ENCODE measurements at places on chromosomes 3 and 15.

GRCh38 chr3:37751967-37752648, 109.6 kb upstream of the CTDSPL start:
- DNase-seq = no peak

- no peak for DNase-seq
Measured at GRCh38 chr15:74045184-74045583, 37.2 kb downstream of the GOLGA6A start.

DNA sequence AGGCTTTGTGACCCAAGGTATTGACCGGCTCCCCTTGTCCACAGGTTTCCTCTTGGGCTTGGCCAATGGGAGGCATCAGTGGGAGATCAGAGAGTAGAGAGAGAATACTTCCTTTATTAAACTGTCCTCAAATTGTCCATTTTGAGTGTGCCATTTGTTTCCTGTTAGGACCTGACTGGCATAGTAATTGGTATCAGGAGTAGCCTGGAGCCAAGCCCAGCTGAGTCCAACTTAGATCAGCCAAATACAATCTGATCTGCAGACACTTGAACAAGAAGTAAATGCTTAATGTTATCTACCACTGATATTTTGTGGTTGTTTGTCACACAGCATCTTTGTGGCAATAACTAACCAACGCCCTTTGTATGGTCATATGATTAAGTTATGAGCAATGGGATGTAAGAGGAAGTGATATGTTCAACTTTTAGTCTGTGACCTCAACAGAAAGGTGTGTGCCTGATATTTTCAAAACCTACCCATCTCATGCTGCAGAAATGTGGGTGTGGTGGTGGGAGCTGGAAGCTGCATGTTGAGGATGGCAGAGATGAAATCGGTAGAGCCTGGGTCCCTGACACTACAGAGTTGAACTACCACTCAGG, 13.3 kb downstream of the MYD88 start:
- DNase-seq = no peak

GRCh38 chr3:15361494-15362214, 29.3 kb upstream of the SH3BP5 start:
- no peak for DNase-seq

GRCh38 chr3:29057326-29057725, 223.5 kb upstream of the RBMS3 start:
- DNase-seq = no peak

DNA sequence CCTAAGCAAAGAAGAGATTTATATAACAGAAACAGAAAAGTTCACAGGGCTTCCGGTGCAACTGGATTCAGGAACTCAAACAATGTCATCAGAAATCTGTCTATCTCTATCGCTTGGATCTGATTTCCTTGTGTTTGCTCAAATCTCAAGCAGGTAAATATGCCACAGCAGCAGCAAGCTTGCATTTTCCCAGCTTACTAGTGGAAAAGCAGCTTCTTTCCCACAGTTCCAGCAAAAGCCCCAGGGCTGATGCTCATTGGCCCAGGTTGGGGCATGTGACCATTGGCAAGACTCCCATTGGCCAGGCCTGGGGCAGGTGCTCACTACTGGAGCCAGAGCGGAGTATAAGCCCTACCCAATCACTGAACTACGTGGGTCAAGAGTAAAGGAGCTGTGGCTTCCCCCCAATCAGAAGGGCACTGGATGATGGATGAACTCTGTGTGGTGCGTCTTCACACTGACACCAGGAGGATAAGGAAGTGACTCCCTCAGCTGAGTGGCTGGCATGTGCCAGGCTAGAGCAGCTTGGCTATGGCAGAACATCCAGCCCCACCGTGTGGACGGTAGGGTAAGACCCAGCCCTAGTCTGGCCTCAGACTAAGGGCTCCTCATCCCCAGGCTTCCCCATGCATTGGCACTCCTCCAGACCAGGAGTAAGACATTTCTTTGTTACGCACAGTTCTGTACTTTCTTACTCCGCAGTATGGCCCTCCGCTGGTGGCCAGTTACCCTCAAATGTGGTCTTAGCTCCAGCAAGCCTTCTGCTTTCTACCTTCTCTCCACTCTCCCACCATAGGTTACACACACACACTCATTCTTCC, 13.1 kb upstream of the VIPR1 start:
- DNase-seq = no peak

- DNase-seq = no peak
Measured at GRCh38 chr3:96705895-96706294, 108.5 kb upstream of the EPHA6 start.

- DNase-seq = no peak
Measured at GRCh38 chr3:185439745-185440466, 58.9 kb downstream of the TMEM41A start.

GRCh38 chr15:53539878-53540277, 219.6 kb downstream of the WDR72 start:
- DNase-seq = no peak

- DNase-seq = peak; percentile 22
Measured at GRCh38 chr3:194395778-194396538, 3.1 kb downstream of the GP5 start.

DNA sequence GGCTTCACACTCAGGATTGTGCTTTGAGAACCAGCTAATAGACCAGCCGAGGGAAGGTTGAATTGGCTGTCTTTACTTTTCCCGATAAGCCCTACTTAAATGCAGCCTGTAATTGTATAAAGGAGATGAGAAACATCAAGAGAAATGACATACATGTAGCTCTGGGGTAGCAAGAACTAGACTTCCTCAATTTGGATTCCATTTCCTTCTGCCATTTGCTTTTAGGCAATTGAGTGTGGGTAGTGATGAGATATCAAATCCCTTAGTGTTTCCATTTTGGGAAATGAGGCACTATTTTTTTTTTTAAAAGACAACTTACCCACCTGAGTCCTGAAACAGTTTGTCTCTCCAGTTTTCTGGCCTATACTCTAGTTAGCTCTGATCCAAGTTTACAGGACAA, 2.2 kb downstream of the INAFM2 start:
- no peak for DNase-seq

GRCh38 chr3:18883571-18883970, 264.7 kb upstream of the KCNH8 start:
- DNase-seq = no peak

- no peak for DNase-seq
Measured at GRCh38 chr3:69588170-69588569, 151.1 kb upstream of the MITF start.
